ENCODE measurements at places on chromosomes 7 and 10.

DNA sequence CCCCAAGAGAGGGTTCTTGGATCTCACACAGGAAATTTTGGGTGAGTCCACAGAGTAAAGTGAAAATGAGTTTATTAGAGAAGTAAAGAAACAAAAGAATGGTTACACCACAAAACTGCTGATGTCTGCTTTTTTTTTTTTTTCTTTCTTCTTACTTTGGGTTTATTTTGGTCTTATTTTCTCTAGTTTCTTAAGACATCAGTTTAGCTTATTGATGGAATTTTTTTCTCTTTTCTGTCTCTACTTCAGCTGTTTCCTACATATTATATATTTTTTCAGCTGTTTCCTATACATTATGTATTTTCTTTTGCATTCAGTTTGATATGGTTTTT, 166.4 kb downstream of the CCSER2 start:
- DNase-seq: no peak

- DNase-seq: no peak
Measured at GRCh38 chr10:126851414-126852108, 53.7 kb upstream of the DOCK1 start.

DNA sequence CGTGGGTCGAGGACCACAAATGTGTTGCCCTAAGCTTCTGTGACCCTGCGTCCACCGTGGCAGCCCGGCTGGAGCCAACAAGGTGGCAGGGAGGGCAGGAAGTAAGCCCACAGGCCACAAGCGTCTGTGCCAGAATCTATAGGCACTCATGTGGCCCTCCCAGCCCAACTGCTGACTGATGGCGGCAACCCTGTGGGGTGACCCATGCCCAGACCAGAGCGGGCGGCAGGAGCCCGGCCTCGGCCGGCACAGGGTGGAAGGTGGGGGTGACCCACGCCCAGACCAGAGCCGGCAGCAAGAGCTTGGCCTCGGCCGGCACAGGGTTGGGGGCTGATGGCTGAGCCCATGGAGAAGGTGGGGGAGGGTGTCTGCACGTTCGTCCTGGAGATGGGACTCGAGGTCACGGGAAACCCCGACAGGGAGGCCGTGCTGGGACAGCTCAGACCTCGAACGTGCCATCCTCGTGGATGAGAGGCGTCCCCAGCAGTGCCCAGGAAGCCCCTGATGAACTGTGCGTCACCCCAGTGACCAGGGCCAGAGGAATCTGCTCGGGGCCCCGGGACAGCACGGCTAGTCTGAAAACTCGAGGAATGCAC, 181.0 kb downstream of the ELFN1 start:
- no peak for DNase-seq

DNA sequence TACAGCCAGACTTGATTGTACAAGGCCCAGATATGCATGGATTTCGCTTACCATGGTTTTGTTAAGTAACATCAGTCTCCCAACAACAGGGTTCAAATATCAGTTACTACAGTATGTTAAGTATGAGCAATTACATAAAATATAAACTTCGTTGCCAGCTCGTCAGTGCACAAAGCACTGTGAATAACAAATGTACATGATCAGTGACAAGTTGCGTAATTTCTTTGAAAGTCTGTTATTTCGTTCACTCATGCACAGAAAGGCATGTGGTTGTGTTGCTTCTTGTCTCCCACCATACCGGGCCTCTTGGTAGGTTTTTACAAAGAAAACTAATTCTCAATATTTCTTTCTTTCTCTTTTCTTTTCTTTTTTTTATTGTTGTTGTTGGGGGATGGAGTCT, 12.5 kb upstream of the ZNF487 start:
- no peak for DNase-seq

GRCh38 chr7:26199301-26200037, 1.1 kb downstream of the HNRNPA2B1 start:
- peak; percentile 69 for DNase-seq
